Hindlimb muscle (tissue), 1 donor: ENCODE measurements at places on chromosomes 1 and 21. TPM values are rescaled to one million over a fixed set of nuclear protein-coding genes. Genes with fewer than 3 reads are reported as not detected.

DNA sequence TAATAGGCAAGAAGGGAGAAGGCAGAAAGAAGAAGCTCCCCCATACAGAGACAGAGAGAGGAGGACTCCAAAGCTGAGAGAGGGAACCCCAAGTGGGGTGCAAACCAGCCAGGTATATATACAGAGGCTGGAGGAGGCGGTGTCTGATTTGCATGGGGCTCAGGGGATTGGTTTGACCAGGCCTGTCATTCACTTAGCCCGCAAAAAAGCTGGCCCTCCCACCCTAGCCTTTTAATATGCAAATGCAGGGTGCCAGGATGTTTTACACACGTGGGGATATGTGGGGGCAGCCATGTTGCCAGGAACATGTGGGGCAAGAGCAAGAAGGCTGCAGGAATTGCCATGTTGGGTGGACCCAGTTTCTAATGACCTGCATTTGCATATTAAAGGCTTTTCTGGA lies 37.0 kb upstream of the TENT5B start:
- DNase-seq: no peak

DNA sequence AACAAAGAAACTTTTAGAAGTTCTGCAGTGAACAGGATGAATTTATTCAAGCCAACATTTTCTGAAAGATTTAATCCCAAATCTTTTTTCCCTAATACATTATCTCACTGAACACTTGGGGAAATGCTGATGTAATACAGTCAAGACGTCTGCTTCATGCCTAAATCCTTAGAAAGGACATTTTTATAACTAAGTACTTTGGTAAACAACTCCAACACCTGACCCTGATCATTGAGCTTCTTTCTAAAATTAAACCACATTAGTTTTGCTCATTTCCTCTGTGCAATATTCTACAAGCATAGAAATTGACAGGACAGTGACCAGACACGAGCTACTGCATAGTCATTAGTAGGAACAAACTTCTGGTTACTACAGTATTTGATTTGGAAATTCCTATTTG lies 183.5 kb downstream of the TPR start:
- DNase-seq: no peak

DNA sequence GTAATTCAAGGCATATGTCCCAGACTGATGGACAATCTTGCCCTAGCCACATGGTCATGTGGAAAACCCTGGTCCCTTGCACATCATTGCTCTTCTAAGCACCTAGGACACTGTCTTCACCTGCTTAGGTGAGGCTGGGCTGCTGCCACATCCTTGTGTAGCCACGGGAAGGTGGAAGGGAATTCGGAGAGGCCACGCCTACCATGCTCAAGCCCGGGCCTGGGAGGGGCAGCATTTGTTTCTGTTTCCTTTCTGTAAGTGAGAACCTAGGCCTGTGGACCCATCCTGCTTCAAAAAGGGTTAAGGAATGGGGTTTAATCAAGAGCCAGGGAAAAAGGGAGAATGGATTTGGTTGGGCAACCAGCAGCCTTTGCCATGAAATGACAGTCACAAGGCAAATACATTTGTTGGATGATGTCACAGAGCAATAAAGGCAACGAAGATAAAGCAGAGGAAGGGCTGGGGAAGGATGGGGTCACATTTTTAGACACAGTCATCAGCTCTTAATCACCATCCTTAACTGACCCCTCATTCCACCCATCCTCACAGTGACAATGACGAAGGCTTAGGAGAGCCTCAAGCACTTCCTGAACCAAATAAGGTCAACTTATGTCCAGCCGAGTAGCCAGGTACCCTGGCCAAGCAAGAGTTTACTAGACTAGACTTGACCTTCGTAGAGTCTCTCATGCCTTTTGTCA lies 10.1 kb upstream of the LRRC38 start:
- DNase-seq: no peak

- DNase-seq: peak; percentile 10
Measured at GRCh38 chr1:92273039-92273438, 25.7 kb downstream of the GLMN start.

DNA sequence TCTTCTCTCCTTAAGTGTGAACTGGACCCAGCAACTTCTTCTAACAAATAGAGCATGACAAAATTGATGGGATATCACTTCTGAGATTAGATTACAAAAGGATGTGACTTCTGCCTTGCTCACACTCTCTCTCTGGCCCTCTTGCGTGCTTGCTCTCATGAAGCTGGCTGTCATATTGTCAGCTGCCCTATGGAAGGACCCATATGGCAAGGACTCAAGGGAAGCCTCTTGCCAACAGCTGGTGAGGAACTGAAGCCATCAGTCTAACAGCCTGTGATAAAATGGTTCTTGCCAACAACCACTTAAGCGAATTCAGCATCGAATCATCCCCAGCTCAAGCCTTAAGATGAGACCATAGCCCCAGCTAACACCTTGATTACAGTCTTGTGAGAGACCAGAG lies 4.8 kb upstream of the TLR5 start:
- DNase-seq: no peak

DNA sequence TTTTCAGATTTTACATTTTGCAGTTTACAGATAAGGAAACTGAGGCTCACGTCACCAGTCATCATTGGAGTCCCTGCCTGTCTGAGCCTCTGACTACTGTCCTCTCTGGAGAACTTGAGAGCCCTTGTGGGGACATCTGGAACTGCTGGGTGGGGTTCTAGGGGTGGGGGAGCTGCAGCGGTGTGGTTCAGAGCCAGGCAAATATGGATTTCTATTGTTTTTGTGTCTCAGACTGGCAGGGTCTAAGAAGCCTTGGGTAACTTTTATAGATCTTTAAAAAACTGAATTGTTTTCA lies 46.9 kb downstream of the IER5 start:
- DNase-seq: no peak

The LCE2C gene
- not detected for polyA plus RNA-seq

The LCE1B gene
- polyA plus RNA-seq: not detected

The GRHL3 gene
- polyA plus RNA-seq: 0.68 TPM
